Esophagus squamous epithelium (tissue), 5 donors: ENCODE measurements at places on chromosomes 3 and 15. TPM values are rescaled to one million over a fixed set of nuclear protein-coding genes. Genes with fewer than 3 reads are reported as not detected.

MYL3 gene
- total RNA-seq: 0.38 TPM

STAC gene
- total RNA-seq: 0.15 TPM

DNA sequence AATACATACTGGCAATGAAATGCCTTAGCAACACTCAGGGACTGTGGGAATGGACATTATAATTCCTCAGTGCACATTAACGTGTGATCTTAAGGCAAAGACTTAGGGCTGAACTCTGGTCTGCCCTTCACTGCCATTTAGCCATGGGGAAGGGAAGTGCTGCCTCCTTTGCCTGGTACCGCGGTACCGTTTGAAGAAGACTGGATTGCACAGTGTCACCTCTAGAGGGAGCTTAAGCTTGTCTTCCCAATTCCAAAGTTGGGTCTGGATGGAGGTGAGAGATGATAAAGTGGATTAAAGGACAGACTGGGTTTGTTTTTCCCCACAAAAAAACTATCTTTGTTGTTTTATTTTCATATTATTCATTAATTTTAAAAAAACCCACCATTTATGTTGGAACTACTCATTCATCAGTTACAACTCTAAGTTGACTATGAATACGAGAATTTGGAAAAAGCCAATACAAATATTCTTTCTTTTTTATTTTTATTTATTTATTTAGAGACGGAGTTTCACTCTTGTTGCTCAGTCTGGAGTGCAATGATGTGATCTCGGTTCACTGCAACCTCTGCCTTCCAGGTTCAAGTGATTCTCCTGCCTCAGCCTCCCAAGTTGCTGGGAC lies 60.0 kb upstream of the SYN2 start:
- peaks cover 16% of the 10 kb centered on the region for H3K27me3 ChIP-seq
- H3K4me1 ChIP-seq: no peaks in the 10 kb centered on the region
- H3K4me3 ChIP-seq: no peak overlapping the region
- no peak overlapping the region for H3K27ac ChIP-seq
- H3K36me3 ChIP-seq: no peaks in the 10 kb centered on the region

GRCh38 chr3:141485641-141486495 lies 959 bp upstream of the RASA2 start:
- H3K4me3 ChIP-seq: peak overlapping the region; percentile 98
- peaks cover 36% of the 10 kb centered on the region for H3K4me1 ChIP-seq
- no peaks in the 10 kb centered on the region for H3K36me3 ChIP-seq
- H3K27me3 ChIP-seq: no peaks in the 10 kb centered on the region

DNA sequence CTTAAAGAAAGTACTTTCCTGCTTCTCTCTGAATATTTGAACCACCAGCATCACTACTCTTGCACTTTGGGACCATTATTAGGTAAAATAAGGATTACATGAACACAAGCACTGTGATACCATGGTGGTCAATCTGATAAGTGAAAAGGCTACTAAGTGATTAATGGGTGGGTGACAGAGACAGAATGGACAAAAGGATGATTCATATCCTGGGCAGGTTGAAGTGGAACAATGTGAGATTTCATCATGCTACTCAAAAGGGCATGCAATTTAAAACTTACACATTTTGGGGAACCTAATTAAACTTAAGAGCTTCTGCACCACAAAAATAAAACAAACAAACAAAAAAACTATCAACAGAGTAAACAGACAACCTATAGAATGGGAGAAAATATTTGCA lies 172.0 kb upstream of the CD96 start:
- H3K27ac ChIP-seq: no peak overlapping the region
- no peak overlapping the region for H3K4me3 ChIP-seq
- no peaks in the 10 kb centered on the region for H3K27me3 ChIP-seq

DNA sequence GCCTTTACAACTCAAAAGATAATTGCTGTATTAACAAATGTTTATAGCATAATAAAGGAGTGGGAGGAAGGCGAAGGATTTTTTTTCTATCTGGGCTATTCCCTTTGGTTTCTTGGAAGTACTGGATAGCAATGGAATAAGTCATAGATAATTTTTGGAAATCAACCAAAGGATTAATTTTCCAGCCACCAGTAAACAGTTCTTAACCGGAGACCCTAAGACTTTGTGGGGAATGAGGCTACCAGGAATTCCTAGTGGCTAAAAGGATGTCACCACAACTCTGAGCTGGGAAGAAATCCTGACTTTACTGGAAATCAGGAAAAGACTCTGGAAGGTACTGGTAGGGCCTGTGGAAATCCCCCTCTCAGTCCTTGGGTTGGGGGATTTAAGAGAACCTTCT lies 138.4 kb upstream of the RARB start:
- H3K27me3 ChIP-seq: no peaks in the 10 kb centered on the region
- no peak for DNase-seq
- H3K36me3 ChIP-seq: no peaks in the 10 kb centered on the region
- H3K4me1 ChIP-seq: peaks cover 3% of the 10 kb centered on the region

DNA sequence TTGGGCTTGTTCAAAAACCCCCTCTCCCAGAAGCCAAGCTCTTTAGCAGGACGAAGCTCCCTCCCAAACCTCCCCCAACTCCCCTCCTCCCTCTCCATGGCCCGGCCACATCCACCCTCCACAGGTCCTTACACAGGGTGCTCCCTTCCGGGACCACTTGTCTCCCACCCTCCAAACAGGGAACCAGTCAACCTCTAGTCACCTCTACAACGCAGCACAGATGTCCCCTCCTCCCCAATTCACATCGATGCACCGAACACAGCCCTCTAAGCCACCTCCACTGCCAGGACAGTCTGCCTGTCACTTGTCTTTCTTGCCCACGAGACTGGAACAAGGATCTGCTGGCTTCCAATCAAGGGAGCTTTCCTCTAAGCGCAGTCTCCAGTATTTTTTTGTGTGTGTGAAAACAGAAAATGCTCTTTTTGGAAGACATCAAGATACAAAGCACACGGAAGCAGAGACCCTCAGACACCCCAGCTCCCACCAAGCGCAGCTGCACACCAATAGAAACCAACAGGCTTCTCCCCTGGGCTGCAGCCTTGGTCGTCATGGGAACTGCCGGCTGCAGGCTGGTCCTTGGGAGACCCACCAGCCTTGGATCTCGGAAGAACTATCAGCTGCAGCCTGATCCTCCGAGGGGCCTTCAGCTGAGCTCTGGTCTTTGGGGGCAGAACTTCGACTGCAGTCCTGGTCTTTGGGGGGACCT lies 26.5 kb downstream of the IQSEC1 start:
- H3K4me1 ChIP-seq: no peaks in the 10 kb centered on the region
- no peak overlapping the region for H3K27ac ChIP-seq
- H3K36me3 ChIP-seq: no peaks in the 10 kb centered on the region
- DNase-seq: no peak
- H3K4me3 ChIP-seq: no peak overlapping the region
- H3K27me3 ChIP-seq: no peaks in the 10 kb centered on the region
